NCI-H2081 treated with DMSO at 0.1 percent for 48 hours (cell line): ENCODE measurements at places on chromosomes 3 and 15.

DNA sequence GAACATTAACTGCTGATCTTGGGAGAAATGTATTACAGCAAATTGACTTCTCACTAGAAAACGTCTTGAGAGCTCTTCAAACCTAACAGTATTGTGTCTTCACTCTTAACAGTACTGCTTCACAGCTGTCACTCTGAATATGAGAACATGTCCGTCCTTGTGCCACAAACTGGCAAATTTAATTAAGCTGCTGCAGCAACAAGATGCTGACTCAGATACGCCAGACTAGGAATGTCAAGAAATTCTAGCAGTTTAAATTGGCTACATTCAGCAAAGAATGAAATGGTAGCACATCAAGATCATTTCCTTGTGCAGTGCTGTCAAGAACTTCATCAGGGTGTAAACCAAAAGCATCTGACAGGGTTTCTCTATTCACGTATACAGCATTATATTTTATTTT is 7.6 kb downstream of the ICE2 start:
- DNase-seq = no peak

DNA sequence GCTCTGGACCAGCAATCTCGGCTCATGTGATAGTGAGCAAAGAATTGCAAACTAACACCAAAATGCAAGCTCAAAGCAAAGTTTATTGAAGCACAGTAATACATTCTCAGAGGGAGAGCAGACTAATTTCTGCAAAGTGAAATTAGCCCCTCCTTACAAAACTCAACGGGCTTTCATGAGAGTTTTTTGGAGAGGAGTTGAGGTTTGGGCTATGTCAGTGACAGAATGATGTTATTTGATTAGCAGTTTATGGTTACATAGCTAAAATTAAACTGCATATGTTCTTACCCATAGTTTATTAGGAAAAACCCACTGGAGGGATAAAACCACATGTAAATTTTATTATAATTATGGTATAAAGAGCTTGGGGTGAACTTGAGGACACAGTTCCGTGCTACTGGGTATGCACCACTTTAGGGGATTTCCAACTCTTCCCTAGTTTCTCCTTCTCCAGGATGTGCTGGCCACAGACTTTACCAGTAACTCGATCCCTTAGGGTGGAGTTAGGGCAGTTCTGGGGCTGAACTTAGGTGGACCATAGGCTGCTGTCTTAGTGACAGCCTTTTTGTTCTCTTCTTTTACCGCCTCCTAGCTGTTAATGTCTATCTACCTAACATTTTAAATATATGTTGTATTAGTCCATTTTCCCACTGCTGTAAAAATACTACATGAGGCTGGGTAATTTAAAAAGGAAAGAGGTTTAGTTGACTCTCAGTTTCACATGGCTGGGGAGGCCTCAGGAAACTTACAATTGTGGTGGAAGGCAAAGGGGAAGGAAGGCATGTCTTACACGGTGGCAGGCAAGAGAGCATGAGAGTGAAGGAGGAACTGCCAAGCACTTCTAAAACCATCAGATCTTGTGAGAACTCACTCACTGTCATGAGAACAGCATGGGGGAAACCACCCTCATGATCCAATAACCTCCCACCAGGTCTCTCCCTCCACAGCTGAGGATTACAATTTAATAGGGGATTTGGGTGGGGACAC is 8.9 kb upstream of the AADACL2 start:
- no peak for DNase-seq

DNA sequence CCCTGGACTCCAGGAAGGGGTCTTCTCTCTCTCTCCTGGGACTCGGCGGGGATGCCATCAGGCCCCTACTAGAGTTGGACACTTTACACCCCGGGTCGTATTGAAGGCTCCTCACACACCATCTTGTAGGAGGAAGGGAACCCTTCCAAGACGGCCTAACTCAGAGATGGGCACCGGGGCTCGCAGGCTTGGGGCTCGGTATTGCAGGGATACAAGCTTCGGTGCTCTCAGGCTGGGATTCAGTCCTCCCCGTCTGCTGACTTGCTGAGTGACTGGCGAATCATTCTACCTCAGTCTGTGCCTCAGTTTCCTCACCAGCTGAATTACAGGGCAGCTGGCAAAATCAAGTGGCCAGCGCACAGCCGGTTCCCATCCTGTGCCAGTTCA is 419 bp upstream of the CALML4 start:
- DNase-seq = no peak

DNA sequence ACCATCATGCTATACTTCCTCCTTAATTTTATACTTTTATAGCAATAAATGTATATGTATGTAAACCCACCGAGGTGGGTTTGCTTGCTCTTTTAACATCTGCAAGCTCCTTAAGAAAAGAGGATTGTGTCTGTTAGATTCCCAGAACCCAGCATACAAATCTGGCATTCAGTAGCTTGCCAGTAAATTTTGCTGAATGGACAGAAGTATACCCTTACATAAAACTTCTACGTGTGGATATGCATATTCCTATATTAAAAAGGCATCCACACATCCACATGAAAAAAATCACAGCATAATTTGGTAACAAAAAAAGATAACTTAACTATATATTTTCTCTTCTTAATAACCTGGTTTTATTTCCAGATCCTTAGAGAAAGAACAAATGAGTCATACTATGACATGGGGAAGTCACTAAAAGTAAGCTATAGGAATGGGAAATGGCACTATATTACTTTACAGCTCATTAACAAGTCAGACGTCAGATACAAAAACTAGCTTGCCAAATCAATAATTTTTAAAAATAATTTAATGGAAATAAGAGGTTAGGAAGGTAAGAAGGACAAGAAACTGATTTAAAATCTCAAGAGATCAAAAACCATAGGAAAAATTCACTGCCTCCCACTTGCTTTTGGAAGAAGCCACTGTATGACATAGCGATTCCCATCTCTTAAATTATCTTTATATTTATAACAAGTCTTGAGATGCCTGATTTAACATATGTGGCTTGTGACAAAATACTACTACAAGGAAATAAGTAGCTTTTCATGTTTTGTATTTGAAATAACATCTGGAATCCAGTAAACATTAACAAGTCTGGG is 68.7 kb downstream of the SUMF1 start:
- no peak for DNase-seq

DNA sequence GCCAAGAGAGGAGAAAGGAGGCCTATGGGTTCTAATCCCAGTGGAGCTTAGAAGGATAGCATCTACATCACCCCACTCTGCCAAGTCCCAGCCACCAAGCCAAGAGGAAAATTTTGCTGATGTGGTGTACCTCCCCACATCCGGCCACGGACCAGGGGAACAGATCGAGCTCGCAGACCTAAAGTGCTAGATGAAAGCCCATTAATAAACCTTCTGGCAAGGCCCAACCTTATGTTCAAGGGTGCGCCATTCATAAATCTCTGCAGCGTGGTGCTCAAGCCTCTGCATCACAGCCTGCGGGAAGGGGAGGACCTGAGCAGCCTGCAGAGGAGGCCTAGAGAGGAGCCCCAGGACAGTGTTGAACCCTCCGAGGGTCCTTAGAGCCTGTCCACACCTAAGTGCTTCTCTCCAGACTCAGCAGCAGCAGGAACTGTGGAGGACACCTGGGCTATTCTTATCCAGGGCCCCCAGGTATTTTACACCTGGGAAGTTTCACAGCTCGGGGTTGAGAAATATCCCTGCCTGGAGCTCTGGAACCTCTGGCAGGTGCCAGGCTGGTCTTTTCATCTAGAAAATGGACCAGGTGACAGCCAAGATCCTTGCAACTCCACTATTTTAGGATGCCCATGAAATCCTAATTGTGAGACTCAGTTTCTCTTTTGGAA is 68.0 kb downstream of the MRPL46 start:
- DNase-seq = no peak

- no peak for DNase-seq
Measured at GRCh38 chr3:169008776-169009358, 654.6 kb downstream of the MECOM start.
